GM23248 (cell line): ENCODE measurements at places on chromosomes 5 and 9. TPM values are rescaled to one million over a fixed set of nuclear protein-coding genes. Genes with fewer than 3 reads are reported as not detected.
A peak's percentile ranks its signal among the peaks of the same experiment; 100 is the strongest.

The MARVELD2 gene
- 2.8 and 5.5 TPM in 2 replicates for total RNA-seq

DNA sequence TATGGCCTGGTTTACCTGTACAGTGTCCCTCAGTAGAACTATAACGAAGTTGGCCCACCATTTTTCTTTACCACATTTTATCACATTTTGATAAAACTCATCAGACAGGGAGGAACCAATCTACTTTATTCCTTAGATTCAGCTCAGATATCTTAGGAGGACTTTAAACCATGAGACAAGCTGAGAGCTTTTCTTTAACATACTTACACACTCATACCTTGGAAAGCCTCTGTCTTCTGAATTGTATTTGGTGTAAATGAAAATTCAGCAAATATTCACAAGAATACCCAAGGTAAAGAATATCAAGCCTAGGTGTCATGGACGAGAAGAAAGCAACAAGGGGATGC, 313.2 kb downstream of the ENC1 start:
- peak; percentile 25 for DNase-seq

- DNase-seq, result no peak
These were observed 10.9 kb downstream of the SMIM3 start for GRCh38 chr5:150789450-150789849.

GRCh38 chr5:110008131-110008530, 318.4 kb downstream of the MAN2A1 start:
- DNase-seq, result no peak

DNA sequence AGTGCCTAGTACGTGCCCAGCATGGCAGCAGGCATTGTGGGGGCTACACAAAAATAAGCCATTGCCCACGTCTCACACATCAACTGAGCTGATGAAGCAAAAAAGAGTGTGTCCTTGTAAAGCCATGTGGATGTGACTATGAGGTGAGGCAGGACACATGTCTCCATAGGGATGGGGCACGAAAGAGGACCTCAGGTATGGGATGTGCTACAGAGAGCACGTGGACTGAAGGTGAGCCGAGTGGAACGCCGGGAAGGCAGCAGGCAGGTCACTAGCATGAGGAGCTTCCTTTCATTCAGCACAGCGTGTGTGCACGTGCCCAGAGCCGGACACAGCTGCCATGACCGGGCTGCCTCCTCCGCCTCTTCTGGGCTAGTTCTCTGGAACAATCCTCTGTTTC, 429.8 kb downstream of the SPOCK1 start:
- DNase-seq, result no peak

DNA sequence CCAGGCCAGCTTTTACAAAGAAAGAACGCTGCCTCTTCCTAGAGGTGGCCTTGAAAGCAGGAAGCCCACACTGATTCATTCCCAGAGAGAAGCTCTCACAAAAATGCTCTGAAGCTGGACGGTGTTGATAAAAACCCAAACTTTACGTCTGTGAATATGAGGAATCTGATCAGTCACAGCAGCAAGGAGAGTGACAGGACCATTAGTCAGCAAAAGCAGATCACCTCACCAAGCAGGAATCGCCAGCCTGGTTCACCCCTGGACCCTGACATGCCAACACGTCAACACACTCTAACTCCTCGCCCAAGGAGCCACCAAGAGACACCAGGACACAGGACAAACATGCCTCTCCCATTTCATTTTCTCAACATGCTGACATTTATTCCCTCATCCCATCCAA, 70.6 kb upstream of the ZNF622 start:
- peak; percentile 70 for DNase-seq

- peak; percentile 90 for DNase-seq
These were observed 3.4 kb downstream of the LMNB1 start for GRCh38 chr5:126780165-126780827.

DNA sequence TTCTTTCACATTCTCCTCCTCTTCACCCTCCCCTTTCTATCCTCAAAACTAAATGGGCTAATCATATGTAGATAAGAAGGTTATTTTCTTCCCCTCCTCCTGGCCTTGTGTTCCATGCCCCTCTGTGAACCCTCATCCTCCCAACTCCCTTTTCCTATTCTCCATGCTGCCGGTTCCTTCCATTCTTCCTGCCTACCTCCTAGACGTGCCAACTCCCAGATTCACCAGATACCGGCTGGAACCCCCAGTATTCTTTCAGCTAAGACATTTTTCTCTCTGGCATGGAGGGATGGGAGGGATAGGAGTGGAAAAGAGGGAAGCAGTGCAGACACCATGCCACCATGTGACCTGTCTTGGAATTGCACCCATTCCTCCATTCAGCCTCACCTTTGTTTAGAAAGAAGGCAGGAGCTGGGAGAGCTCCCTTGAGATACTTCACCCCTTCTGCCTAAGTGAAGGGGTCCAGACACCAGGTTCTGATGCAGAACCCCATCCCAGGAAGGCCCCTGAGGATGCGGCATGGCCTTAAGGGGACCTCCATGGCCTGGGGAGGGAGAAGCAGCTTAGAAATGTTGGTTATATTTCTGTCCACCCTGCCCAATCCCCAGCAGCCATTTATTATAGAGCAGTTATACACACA, 4.8 kb downstream of the DNAJB5 start:
- DNase-seq, result peak; percentile 71

- no peak for DNase-seq
These were observed 272.2 kb downstream of the PRELID2 start for GRCh38 chr5:145562931-145563330.

DNA sequence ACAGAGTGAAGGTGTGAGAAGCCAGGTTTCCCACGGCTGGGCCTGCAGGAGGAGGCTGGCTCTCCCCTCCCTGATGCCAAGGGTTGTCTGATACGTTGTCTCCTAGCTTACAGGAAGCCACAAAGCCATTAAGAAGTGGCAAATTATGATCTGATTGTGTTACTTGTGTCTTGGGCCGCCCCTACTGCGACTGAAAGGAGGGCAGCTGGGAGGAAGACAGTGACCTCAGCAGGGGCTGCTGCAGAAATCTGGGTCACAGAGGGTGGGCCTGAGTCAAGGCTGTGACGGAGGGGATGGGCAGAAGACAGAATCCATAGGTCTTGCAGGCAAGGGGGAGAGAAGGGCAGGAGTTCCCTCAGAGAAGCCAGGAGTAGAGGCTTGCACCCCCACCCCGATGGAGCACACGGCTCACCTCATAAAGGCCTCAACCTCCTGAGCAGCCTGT, 145.0 kb downstream of the FSTL4 start:
- no peak for DNase-seq
